Ovary (tissue), 10 donors: ENCODE measurements at places on chromosomes 11 and 22. TPM values are rescaled to one million over a fixed set of nuclear protein-coding genes. Genes with fewer than 3 reads are reported as not detected.

GRCh38 chr11:27757953-27758352, 57.7 kb upstream of the BDNF start:
- DNase-seq: no peak

GRCh38 chr11:47183031-47183856, 3.0 kb downstream of the PACSIN3 start:
- DNase-seq: no peak

DNA sequence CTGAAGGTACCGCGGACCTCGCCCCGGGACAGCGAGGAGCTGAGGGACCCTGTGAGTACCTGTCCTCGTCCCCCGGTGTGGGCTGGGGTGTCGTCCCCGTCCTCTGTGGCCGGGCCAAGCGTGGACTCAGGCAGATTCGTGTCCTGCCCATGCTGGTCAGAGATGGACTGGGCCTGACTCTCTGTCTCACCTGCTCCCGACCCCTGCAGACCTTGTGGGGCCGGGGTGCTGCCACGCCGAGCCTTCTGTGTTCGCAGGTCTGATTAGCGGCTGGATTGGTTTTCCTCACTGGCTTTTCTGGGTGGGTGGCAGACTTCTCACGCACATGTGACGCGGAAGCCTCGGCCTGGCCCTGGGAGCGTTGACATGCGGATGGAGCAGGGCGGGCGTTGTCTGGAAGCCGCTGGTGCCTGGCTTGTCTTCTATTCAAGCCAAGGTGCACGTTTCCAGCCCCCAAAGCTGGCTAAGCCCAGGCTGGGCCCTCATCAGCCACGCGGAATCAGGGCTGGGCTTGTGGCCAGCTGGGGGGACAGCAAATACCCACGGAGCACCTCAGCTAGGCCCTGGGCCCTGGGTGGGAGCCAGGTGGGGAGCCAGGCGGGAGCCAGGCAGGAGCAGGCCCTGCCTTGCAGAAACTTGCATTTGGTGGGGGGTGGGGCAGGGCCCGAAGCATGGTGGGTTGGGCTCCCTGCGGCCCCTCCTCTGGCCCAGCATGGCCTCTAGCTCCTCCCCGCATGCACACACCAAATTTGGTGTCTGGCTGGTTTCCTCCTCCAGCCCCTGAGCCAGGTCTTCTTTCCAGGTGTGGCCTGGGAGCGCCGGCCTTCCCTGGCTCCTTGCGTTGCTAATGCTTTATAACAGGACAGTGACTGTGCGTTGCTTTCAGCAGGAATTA, 7.0 kb downstream of the GRAMD4 start:
- no peak for DNase-seq

GRCh38 chr11:83448686-83449085, 162.5 kb upstream of the CCDC90B start:
- no peak for DNase-seq

- no peak for DNase-seq
Observed at GRCh38 chr22:28237112-28237511, 318.1 kb upstream of the PITPNB start.

DNA sequence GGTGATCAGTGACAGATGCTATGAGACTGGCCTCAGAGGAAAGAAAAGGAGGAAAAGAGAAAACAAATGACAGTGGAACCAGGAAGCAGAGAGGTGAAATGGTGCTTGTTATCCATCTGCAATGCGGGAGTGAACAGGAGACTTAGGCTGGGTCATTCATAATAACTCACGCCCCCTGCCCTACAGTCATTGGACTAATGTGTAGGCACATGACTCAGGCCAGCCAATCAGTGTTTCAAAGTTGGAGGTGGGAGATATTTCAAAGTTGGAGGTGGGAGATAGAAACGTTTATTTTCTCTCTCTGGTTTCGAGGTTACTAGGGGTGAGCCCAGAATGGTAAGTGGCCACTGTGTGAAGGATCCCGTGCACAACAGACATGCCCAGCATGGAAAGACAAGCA, 30.3 kb downstream of the SLC22A6 start:
- no peak for DNase-seq

DNA sequence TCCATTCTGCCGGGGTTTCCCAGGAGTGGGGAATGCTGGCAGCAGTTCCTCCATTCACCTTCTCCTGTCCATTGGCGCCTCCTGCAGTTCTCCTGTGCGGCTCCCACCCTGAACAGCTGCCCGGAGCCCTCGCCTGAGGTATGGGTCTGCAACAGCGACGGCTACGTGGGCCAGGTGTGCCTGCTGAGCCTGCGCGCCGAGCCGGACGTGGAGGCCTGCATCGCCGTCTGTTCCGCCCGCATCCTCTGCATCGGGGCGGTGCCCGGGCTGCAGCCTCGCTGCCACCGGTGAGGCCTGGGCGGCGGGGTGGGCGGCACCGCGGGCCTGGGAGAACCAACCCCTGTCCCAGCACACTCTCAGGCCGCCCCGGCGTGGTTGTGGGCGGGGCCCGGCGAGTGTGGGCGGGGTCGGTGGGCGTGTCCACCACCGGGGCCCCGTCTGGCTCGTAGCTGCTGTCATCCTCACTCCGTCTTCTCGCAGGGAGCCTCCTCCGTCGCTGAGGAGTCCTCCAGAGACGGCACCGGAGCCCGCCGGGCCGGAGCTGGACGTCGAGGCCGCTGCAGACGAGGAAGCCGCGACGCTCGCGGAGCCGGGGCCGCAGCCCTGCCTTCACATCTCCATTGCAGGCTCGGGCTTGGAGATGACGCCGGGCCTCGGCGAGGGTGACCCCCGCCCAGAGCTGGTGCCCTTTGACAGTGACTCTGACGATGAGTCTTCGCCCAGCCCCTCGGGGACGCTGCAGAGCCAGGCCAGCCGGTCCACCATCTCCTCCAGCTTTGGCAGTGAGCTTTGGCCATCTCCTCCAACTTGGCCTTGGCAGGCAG, 14.0 kb upstream of the RELT start:
- no peak for DNase-seq

DNA sequence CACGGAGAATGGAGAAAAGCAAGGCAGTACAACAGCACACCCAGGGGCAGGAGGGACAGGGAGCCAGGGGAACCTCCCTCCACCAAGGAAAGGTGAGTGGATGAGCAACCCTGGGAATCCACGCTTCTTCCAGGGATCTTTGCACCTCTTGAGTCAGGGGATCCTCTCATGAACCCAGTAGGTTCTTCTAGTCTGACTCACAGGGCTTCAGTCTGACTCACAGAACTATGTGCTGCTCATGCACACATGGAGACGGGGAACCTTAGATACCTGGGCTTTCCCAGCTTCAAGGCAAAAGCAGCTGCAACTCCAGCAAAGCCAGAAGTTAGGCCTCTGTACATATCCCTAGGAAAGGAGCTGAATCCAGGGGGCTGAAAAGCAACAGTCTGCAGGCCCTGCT, 1021.4 kb upstream of the TENM4 start:
- DNase-seq: no peak

- no peak for DNase-seq
Observed at GRCh38 chr11:34468209-34468841, 29.6 kb downstream of the CAT start.

- DNase-seq: no peak
Observed at GRCh38 chr11:38323961-38324761, 1726.1 kb upstream of the RAG2 start.

GRCh38 chr11:111490496-111490895, 21.7 kb downstream of the BTG4 start:
- DNase-seq: no peak

GRCh38 chr11:76173663-76174062, 32.6 kb downstream of the WNT11 start:
- DNase-seq: no peak

DNA sequence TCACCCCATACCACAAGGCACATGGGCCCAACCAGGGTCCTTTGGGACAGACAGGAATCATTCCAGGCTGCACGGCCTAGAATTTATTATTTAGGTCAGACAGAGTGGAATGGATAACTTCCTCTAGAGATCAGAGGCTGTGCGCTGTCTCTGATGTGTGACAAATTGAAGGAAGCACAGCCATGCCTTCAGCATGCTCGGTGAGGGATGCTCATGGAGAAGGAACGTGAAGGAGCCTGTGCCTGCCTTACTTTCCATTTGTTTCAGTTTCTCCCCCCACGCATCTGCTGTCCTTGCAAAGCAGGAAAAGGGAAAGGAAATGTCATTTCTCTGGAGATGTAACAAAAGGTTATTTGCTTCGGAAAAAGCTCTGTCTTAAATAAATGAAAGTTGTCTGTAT, 644.1 kb downstream of the OPCML start:
- DNase-seq: no peak

DNA sequence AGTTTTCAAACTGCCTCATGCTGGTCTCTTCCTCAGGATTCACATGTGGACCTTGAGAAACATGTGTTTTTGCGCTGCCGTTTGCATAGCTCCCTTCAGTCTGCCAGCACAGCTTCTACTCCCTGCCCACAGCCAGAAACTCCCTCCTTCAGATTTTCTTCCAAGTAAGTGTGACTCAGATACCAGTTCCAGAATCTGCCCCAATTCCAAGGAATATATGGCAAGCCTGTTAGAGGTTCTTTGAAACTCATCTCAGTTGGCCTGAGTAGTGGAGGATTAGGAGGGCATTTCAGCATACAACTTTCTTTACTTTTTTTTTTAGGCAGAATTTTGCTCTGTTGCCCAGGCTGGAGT, 67.1 kb downstream of the SNX19 start:
- no peak for DNase-seq

DNA sequence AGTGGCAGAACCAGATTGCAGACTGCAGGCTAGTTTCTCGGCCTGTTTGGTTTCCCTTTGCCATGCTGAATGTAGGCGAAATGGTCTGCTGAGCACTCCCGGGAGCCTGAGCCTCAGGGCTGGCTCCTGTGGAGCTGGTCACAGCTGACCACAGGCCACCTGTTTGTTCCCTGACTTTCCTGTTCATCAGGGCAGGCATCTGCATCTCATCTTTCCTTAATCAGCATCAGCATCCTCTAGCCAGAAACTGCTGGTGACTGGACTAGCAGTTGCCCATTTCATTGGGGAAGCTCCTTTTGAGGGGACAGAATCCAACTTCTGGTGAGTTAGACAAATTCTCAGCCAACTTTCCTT, 20.2 kb upstream of the C11orf96 start:
- no peak for DNase-seq

DNA sequence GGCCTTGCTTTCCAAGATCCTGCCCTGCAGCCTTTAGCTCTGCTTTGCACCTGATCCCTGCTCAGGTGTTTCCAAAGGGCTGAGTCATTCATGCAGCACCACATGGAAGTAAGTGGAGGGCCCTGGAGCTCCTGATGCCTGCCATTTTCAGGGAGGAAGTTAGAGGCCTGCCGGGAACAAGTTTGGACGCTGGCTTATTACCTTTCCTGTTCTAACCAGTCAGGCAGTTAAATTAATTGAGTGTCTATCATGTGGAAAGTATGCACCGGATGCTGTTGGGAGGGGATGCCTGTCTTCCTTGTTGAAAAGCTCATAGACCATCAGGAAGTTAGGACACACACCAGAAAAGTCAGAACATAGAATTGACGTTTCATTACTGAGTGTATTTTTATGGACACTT, 73.7 kb upstream of the PLET1 start:
- no peak for DNase-seq

DNA sequence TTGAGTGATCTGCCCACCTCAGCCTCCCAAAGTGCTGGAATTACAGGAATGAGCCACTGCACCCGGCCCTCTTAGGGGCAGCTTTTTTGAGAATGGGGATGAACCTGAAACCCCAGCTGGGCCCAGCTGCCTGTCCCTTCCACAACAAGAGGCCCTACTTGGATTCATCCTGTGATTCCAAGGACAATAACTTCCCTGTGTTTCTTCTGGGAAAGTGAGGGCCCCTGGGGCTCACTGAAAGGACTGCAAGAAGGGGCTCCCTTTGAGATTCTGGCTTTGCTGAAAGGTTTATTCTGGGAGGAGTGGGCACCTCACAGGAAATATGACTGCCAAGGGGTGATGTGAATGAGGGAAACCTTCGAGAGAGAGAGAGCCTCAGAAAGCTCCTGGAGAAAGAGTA, 12.3 kb upstream of the GNAZ start:
- DNase-seq: no peak

GRCh38 chr11:61162092-61162941, 1.1 kb upstream of the VPS37C start:
- no peak for DNase-seq

TSPAN32 gene
- 0.76 TPM for total RNA-seq

OR51B4 gene
- 0.25 TPM for total RNA-seq

THRSP gene
- total RNA-seq: not detected

HBG2 gene
- total RNA-seq: 0.40 TPM

USP35 gene
- 18.6 TPM for total RNA-seq
